Cerebellar nuclear complex (tissue), 1 donor: ENCODE measurements at places on chromosomes 13 and 19.

DNA sequence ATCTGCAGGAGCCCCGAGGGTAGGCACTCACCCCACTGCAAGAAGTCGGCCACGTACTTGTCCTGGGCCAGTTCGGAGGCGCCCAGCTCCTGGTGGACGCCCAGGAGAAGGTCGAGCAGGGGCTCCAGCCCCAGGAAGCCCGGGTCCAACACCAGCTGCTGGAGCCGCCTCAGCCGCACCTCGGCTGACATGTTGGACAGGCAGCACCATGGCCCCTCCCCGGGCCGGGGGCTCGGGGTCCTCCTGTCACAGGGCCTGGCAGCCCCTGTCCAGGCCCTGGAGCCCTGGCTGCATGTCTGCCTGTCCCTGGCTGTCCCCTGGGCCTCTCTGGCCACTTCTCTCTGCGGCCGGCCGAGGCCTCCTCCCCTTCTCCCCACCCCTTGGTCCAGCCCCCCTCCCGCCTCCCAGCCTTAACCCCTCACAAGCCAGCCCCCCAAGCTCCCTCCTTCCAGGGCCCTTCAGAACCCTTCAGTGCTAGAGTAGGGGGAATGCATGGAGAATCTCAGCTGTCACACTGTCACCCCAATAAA lies at the start of gene DMPK:
DMPK (minus strand) TSS at position 329 of the 530 bp plus-strand sequence; CDS start at position 191, 138 bp downstream.
- DNase-seq = no peak

GRCh38 chr19:33691736-33692135 lies 70.0 kb downstream of the CHST8 start:
- no peak for DNase-seq

GRCh38 chr19:2167896-2168618 lies 4.3 kb downstream of the DOT1L start:
- DNase-seq = no peak

DNA sequence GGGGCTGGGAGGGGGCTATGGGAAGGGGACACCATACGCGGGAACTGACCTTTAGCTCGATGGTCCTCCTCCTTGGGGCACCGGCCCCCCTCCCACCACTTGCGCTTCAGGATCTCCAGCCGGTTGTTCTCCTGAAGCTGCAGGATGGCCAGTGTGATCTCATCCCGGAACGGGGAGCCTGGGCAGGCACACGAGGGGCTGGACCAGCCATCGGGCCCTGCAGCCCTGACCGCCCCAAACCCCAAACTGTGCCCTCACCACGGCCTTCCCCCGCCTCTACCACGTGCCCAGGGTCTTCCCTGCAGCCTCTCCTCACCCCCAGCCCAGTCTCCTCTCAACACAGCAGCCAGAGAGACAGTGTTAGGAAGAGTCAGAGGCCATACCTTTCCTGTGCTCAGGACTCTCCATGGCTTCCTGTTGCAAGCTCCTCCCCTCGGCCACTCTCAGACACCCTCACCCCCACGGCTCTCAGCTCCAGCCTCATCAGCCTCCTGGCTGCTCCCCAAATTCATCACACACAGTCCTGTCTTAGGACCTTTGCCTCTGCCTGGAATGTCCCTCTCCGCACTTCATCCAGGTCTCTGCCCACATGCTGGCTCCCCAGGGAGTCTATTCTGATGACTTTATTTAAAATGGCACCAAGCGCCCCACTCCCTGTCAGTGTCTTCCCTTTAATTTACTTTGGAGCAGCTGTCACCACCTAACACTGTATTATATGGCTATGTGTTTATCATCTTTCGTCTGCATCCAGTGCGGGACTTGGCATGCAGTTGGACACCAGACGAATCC lies 9.7 kb upstream of the ATP1A3 start:
- no peak for DNase-seq

- DNase-seq = no peak
These were observed 1.8 kb upstream of the NEK3 start for GRCh38 chr13:52161181-52161646.

- no peak for DNase-seq
These were observed 47.9 kb downstream of the USPL1 start for GRCh38 chr13:30665638-30666037.

DNA sequence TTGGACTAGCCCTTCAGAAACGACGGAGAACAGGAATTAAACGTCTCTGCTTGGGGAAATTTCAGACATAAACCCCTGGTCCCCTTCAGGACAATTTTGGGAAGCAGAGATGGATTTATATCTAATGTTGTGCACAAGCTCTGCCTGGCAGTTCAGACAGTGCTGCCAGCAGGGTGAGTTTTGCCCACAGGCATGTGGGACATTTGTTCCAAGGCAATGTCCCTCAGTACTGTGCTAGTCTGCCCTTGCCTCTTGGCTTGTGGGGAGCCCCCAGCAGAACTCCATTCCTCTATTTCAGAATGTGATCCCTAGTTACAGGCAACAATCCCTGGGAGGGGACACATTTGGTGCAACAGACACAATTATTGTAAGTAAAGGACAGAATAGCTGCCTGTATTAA lies 76.5 kb upstream of the GPR12 start:
- DNase-seq = no peak

DNA sequence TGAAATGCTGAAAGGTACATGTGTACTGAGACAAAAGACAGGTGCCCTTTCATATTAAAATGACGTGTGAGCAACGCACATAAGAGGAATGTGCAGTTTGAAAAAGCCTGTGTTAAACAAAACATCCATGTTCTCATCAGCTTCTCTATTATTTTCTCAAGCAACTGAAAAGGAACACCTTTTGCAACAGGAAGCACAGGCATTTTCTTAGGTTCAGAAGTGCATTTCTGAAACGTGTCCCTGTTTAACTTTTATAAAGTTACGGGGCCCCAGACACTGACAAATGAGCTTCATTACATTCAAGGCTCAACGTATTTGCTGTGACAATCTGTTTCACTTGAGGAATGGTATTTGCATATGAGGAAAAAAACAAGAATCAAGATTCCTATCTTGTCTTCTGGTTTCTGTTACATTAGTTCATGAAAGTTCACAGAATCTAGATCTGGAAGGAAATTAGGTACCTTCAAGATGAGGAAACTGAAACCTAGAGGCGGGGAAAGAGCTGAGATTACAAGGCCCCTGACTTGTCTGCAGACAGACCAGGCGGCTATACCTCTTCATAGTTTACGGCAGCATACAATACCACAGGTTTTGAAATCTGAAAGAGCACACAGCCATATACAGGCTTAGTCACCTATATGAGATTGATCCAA lies 431.7 kb downstream of the KLF12 start:
- DNase-seq = no peak

- DNase-seq = no peak
These were observed 1.2 kb upstream of the GRAMD1A start for GRCh38 chr19:34998777-34999497.

DNA sequence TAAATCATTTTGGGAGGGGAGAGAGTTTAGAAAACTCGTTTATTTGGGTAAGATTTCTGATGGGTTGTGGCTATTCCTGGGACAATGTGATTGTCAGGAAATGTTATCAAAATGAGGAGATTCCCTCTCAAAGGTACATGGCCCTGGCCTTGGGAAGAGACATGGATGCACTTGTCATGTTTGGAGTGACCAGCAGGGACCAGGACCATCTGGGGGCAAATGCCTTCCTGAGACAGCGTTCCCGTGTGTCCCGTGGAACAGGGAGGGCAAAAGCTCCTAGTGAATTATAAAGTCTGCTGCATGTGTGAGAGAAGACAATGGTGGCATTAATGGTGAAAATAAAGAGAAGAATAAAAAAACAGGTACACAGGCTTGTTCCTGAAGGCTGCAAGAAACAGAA lies 317.3 kb downstream of the ZNF536 start:
- no peak for DNase-seq
